ENCODE measurements at places on chromosomes 4 and X.

DNA sequence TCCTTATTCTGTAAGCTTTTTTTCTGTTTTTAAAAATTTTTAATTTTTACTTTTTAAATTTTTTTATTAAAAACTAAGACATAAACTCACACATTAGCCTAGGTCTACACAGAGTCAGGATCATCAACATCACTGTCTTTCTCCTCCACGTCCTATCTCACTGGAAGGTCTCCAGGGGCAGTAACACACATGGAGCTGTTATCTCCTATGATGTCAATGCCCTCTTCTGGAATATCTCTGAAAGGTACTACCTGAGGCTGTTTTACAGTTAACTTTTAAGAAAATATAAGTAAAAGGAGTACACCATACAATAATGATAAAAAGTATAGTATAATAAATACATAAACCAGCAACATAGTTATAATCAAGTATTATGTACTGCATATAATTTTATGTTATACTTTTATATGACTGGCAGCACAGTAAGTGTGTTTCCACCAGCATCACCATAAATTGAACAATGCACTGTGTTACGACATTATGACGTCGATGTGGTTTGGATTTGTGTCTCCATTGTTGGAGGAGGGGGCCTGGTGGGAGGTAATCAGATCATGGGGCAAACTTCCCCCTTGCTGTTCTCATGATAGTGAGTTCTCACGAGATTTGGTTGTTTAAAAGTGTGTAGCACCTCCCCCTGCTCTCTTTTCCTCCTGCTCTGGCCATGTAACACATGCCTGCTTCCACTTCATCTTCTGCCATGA is 21.3 kb downstream of the IL15 start:
- no peak for DNase-seq

DNA sequence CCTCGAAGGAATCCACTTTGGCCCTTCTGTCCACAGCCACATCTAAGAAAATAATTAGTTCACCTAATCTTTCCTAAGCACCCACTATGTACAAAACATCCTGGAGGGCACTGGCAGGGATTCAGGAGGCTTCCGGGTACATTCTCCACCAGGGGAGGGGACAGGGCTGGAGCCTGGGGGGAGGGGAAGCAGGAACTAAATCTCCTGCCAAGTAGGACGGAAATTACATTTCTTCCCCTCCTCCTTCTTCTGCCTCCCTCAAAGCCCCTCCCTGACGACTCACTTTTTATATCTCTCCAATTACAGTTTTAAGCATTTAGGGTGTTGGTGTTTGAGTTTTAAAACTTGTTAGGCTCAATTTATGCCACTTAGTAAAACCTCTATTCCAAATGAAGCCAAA is 203.1 kb downstream of the BCOR start:
- no peak for DNase-seq

DNA sequence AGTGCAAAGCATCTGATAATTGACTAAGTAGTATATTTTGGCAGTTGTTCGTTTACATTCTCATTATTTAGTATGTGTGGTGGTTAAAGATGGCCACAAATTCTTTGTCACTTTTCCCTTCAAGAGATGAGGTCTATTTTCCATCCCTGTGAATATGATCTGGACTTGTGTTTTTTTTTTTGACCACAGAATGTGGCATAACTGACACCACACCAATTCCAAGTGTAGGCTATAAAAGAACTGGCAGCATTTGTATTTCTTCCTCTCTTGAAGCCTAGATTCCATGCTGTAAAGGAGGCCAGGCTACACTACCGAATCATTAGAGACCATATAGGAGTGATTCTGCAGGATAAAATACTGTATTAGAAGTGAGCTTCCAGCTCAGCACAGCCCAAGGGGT is 596.6 kb downstream of the DMD start:
- no peak for DNase-seq

DNA sequence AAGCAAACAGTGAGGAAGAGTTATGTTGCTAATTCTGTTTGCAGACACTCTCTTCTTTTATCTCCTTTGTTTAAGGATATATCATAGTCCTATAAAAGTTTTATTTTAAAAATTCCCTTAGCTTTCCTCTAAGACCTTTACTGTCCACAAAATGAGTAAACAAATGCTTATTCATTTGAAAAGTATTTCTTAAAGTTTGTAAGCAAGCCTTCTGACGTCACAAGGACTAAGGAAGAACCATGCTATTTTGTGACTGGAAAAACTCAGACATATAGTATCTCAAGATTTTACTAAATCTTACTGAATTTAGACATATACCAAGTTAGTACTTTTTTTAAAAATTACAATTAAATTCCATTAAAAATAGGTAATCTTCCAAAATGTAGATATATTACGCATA is 5.2 kb upstream of the RBMXL3 start:
- no peak for DNase-seq

DNA sequence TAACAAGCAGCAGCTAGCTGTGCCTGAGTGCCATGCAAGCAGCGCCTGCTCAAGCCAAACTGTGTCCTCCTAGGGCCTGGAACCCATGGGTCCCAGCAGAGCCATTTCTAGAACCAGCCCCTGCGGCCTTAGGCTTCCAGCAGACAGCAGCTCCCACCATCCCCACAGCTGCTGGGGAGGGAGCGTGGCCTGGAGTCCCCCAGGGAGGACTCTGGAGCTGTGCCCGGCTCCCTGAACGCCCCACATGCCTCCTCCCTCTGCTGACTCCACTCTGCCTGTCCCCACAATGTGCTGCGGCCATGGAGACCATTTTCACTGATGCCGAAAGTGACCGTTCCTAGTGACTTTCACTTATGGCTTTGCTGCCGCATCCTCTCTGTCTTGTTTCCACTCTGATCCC is 45.9 kb downstream of the GAK start:
- no peak for DNase-seq

- no peak for DNase-seq
Measured at GRCh38 chr4:101019941-101020401, 327.4 kb downstream of the PPP3CA start.

DNA sequence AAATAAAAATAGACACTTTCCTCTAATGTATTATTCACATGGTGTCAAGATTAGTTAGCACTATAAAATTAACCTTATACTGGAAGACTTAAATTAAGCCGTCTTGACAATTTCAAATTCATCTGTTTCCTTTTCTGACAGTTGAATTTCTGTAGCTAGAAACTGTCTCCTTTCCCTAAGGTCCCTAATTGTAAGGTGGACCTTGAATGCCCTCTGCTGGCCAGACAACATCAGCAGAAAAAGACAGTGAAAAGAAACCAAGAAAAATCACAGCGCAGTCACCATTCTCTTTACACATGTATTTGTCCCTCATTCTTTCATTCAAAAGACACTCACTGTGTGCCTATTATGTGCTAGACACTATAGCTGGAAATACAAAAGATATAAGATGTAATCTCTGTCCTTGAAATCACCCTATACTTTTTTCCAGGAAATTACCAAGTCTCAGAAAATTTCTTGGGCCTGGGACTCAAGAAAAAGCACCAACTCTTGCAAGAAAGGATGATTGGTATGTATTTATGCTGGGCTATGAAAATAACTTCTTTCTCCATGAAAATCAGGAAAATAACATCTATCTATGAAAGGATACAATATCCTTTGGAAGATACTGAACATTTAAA is 32.7 kb upstream of the AMBN start:
- DNase-seq = peak; percentile 3

DNA sequence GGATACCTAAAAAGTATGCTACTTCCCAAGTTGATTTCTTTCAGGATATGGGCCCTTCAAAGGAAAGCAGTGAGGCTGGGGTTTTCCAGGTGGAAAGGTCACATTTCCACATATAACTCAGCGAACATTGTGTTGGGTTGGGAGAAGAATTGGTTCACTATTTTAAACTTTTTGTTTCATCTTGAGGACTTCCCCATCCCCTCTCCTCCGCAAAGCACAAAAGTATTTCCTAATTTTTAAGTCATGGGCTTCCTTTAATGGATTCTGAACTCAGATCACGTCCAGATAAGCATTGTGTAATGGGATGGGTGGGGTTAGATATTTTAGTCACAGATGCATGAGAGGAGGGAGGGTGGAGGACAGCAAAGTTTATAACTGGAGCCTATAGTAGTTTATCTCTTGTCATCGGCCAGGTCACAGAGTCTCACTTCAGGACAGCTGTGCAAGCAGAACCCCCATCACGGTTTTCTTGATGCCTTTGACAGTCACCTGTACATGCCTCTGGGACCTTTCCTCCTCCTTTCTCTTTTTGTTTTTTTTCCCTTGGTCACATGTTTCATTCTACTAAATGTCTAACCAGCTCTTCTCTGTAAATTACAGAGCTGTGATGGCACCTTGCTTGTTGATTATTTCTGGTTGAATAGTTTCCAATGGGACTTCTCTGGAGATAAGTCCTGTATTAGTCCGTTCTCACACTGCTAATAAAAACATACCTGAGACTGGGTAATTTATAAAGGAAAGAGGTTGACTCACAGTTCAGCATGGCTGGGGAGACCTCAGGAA is 115.4 kb downstream of the PTTG2 start:
- DNase-seq = no peak

DNA sequence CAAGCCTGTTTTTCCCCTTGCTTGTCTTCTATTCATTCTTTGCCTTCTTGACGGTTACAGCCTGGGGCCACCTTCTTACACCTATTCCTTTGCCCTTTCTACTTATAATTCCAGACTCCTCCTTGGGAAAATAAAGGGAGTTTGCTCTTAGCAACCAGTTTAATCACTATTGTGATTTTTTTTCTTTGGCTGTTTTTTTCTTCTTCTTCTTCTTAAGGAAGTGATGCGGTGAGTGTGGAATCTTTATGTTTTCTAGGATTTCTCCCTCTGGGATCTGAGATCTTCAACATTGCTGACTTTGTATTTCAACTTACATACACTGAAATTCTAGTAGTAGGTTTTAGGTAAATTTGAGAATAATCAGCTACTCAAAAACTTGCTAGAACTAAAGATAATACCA is 1.1 kb upstream of the KLHL13 start:
- DNase-seq = no peak

GRCh38 chrX:50941638-50942037 is 31.1 kb downstream of the BMP15 start:
- peak; percentile 1 for DNase-seq

GRCh38 chrX:153771415-153772315 is 7.6 kb downstream of the PLXNB3 start:
- DNase-seq = no peak

DNA sequence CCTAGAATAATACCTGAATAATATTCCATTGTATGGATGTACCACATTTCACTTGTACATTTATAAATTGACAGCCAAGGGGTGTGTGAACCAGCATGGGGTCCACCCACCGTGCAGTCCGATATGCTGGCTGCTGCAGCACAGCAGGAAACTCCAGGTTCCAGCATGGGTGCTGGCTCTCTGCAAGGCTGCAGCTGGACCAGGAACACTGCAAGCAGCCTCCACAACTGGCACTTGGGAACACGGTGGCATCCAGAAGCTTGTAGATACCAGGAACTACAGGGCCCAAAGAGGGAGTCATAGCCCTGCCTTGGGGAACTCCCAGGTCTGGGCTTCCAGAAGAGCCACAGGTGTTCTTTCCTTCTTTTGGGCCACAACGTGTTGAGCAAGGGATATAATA is 91.2 kb downstream of the NXF2 start:
- DNase-seq = no peak

DNA sequence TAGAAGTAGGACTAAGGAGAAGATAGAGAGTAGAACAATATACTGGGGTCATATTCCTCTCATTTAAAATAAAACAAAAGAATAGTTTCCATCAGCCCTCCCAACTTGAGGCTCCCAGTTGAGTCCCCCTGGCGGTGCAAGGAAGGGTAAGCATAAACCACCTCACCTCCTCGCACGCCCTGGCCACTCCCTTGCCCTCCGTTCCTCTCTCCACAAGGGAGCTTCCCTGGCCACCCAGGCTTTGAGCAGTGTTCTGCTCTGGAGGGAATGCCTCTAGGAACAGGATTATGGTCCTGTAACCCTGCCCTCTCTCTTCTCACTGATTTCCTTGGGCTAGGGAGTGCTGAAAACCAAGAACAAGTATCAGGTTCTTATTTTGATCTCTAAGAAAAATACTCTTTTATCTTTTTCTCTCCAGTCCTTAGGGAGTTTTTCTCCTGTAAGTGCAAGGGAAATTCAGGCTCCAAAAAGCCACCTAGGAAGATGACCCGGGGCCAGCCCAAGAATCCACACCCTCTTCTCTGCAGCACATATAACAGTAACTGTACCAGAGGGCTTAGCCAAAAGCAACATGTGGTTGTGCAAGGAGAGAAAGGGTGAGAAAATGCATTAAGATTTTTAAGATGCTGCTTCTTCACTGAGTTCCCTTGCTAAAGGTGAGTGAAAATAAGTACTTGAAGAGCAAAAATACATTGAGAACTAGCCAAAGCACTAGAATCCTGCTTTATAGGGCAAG is 69.9 kb downstream of the USP38 start:
- DNase-seq = no peak

DNA sequence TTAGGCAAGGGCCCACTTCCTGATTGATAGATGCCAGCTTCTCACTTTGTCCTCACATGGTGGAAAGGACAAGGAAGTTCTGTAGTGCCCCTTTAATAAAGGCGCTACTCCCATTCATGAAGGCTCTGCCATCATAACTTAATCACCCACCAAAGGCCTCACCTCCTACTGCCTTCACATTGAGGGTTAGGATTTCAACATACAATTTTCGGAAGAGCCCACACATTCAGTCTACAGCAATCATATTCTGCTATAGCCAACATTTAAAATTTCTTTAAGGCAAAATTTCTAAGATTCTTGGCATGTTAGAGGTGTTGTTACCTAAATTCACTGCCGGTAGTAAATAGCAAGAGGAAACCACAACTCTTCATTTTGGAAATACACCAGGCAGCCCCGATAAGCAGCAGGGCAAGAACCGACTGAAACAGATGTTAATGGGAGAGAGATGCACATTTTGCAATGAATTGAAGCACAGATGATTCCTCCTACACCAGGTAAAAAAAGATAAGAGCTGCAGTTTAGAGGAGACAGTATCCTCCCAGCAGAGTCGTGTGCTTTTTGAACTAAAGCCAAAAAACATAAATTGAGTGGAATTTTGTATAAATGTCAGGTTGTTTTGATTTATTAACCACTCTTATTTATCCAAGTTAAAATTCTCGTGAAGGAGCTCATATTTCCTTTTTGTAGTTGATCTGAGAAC is 594.9 kb downstream of the KCTD8 start:
- DNase-seq = no peak

- DNase-seq = peak; percentile 59
Measured at GRCh38 chrX:71111141-71111843, at the start of gene IL2RG. Gene IL2RG, minus strand, starts transcription at chrX:71111577. Its CDS starts 38 bp downstream, at chrX:71111539.

- DNase-seq = no peak
Measured at GRCh38 chr4:98746530-98746929, 88.1 kb upstream of the TSPAN5 start.

- DNase-seq = no peak
Measured at GRCh38 chrX:108362026-108362425, 76.2 kb downstream of the COL4A6 start.

GRCh38 chr4:59455751-59456150 is 1744.4 kb upstream of the ADGRL3 start:
- DNase-seq = no peak
